ENCODE measurements at places on chromosomes 5 and 9. TPM values are rescaled to one million over a fixed set of nuclear protein-coding genes. Genes with fewer than 3 reads are reported as not detected.

DNA sequence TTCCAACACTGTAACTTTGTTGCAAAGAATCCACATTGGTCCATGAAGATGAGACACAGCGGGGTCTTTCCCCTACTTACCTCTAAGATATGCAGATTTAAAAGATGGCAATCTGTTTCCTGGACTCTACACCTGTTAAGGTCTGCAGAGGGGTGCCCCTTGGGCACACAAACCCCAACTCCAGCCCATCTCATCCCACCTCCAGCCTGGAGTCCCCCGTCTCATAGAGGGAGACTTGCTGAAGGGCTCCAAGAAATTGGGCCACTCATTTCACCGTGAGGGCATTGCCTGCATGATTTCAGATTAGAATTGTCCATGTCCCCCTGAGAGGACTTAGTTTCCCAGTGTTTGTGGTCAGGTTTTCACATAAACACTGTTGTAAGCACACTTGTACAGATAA lies 365.7 kb downstream of the IRX2 start:
- no peak for DNase-seq

GRCh38 chr5:136750224-136750862 lies 385.0 kb upstream of the TRPC7 start:
- no peak for DNase-seq

DNA sequence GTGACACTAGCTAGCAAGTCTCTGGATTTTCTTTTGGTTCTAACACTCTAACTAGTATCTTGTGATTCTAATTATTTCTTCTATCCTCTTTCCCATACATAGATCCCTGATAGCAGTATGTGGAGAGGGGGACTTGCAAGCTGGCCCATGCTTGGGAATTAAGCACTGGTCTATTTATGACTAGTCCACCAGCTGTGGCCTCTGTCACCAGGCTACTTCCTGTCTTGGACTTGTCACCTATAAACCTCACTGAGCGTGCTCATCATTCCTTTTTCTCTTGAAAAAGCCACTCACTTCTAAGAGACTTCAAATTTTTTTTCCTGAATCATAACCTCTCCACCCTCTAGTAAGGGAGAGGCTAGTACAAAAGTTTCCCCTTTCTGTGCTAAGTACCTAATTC lies 32.3 kb upstream of the MAMDC2 start:
- no peak for DNase-seq

DNA sequence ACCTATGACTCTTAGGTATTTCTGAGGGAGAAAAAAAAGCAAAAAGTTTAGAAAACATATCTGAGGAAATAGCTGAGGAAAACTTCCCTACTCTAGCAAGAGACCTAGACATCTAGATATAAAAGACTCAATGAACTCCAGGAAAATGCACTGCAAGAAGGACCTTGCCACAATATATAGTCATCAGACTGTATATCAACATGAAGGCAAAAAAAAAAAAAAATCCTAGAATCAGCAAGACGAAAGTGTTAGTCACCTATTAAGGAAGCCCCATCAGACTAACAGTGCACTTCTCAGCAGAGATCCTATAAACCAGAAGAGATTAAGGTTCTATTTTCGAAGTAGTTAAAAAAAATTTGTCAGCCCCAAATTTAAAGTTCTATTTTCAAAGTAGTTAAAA lies 166.2 kb downstream of the TMEM38B start:
- DNase-seq = no peak

DNA sequence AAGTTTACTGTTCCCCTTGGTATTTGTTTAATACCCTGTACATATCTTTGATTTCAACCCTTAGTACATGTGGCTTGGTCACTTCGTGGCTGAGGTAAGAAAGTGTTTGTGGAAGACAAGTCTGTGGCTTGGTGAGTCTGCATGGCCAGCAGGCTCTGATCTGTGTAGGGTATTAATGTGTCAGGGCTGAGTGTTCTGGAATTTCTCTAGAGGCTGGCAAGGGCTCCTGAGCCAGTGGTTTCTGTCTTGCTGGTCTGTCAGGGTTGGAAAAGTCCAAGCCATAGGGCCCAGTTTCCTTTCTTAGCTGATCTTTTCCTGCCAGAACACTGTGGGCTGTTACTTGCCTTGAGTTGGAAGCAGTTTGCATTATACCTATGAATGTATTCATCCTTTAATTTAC lies 48.0 kb upstream of the FBXL7 start:
- no peak for DNase-seq

DNA sequence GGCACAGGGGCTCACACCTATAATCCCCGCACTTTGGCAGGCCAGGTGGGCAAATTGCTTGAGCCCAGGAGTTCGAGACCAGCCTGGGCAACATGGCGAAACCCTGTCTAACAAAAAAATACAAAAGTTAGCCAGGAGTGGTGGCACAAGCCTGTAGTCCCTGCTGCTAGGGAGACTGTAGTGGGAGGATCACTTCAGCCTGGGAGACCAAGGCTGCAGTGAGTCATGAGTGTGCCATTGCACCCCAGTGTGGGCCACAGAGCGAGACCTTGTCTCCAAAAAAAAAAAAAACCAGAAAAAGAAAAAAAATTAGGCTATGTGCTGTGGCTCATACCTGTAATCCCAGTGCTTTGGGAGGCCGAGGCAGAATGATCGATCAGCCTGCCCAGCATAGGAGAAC lies 58.5 kb upstream of the EIF4EBP3 start:
- DNase-seq = no peak

GRCh38 chr5:142134331-142135010 lies 25.9 kb downstream of the NDFIP1 start:
- no peak for DNase-seq

- DNase-seq = no peak
These were observed 22.8 kb downstream of the LMNB1 start for GRCh38 chr5:126799780-126800179.

GRCh38 chr9:93864840-93865239 lies 90.3 kb downstream of the BARX1 start:
- no peak for DNase-seq

- no peak for DNase-seq
These were observed 120.6 kb downstream of the PIK3R1 start for GRCh38 chr5:68336200-68336599.

DNA sequence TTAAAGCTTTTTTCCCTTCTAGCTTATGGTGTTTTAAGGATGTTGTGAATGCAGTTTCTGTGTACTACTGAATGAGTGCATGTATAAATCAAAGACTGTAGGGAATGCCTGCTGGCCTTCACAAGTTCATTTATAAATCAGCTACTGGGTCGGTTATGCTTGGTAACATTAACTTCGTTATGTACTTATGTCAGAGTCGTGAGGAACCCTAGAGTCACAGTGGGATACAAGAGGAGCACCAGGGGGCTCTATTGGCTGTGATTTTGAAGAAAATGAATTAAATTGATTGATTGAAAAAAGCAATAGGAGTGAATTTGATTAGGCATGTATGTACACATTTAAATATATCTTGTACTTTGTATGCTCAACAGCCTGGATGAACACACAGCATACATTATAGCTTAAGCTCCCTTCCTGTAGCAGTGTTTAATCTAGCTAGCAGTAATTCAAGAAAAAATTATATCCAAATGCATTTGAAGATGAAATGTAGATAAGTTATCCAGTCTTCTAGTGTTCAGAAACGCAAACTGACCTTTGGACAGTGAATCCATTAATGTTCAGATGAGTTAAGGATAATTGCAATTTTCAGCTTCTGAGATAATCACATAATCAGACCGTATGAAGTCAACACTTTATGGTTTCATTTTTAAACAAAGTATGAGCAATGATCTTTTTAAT lies 204.2 kb downstream of the KDM4C start:
- no peak for DNase-seq

DNA sequence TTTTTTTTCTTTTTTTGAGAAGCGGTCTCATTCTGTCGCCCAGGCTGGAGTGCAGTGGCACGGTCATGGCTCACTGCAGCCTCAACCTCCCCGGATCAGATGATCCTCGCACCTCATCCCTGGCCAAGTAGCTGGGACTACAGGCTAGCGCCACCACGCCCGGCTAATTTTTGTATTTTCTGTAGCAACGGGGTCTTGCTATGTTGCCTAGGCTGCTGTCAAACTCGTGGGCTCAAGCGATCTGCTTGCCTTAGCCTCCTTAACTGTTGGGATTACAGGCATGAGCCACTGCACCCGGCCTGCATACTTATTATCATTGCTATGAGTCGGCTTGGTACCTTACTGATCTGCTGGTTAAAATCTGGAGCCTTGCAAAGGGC lies 790 bp upstream of the IARS1 start:
- DNase-seq = no peak

Gene C9orf43
- 0.72 TPM for total RNA-seq

Gene C5orf52
- total RNA-seq = not detected

Gene ABLIM3
- 0.27 TPM for total RNA-seq

Gene GARNL3
- 51.1 TPM for total RNA-seq

Gene FAT2
- 2.8 TPM for total RNA-seq

Gene SHB
- 35.5 TPM for total RNA-seq

Gene ORM2
- total RNA-seq = not detected

Gene TNPO1
- total RNA-seq = 135 TPM

Gene LPAR1
- total RNA-seq = 34.3 TPM

Gene OR13J1
- total RNA-seq = not detected

Measured in mesothelial cell of epicardium (in vitro differentiated cells).